Bone marrow (tissue), 2 donors: ENCODE measurements at places on chromosomes 7 and 10.

DNA sequence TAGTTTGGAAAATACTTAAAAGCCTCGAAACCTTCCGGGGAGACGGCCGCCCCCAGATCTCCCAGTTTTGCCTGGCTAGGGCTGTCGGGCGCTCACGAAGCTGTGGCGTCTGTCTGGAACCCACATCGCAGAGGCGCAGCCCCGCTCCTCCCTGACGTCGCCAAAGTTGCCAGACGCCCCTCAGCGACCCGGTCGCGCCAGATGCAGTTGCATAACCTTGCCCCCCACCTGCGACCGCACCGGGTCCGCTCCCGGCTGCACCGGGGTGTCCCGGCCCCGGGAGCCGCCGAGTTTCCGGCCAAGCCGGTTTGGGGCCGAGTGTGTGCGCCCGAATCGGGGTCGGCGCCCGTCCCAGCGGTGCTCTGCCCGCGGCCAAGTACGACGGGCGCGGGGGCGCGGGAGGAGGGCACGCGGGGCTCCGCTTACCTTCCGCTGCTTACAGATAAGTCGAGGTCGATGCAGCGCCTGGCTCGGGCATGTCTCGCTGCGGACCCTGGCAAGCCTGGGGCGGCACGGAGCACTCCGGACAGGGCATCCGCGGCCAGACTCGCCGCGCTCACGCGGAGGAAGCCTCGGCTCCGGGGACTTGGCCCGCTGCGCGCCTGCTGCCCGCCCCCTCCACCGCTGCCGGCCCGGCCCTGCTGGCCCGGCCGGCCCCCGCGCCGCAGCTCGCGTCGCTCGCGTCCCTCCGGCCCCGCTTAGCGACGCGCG, 665 bp downstream of the INSYN2A start:
- DNase-seq = no peak

- DNase-seq = no peak
Observed at GRCh38 chr10:75405598-75406461, 4.3 kb upstream of the ZNF503 start.

- no peak for DNase-seq
Observed at GRCh38 chr10:43570971-43571370, 3.4 kb downstream of the ZNF239 start.

GRCh38 chr7:91034459-91035368, 229.5 kb upstream of the FZD1 start:
- DNase-seq = no peak

DNA sequence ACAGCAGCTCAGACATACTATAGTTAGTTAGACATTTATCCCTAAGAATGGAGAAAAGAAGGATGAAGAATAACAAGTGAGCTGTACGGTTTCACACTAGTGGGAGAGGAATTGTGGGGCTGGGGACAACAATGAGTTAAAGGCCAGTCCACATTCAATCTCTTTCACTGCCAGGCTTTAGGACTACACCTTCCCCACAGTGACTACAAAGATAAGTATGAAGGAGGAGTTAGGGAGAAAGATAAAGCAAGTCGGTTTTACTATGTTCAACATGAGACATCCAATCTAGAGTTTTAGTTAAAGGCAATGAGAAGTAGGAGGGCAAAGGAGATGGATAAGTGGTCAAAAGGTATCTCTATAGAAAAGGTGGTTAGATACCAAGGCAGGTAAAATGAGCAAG, 16.3 kb downstream of the ARHGAP12 start:
- DNase-seq = no peak

GRCh38 chr10:104323085-104323484, 15.2 kb downstream of the ITPRIP start:
- no peak for DNase-seq

DNA sequence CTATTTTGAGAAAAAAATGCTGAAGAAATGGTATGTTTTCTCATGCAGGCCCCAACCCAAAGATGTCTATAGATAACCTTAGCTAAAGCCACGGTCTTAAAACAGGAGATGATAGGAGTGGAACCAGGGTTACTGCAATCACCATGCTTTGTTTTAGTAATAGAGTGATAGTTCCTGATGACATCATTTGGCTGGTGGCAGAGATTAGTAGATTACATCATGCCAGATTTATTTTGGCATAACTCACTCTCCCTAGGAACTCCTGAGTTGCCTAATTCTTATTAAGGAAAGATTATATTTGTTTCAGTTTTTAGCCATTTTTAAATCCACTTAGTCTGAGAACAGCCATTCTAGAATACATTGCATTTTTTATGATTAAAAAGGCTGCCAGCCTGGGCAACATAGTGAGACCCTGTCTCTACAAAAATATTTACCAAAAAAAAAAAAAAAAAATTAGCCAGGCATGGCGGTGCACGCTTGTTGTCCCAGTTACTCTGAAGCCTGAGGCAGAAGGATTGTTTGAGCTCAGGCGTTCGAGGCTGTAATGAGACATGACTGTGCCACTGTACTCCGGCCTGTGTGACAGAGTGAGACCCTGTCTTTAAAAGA, 17.8 kb downstream of the ENO4 start:
- no peak for DNase-seq

GRCh38 chr7:114659409-114660125, 245.0 kb downstream of the FOXP2 start:
- no peak for DNase-seq

DNA sequence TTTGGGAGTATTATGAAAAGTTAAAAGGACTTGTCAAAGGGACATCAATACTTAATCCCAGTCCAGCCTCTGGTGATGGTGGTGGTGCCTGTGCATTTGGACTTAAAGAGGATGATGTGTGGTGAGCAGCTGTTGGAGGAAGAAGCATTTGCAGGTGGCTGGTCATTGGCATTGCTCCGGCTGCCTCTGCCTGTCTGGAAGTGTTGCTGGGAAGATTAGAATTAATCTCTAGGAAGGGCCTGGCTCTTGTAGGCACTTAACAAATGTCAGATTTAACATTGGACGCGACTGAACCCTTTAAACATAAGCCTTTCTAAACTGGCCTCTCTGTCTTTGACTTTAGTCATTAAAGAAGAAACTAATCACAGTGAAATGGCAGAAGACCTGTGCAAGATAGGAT, 58.8 kb downstream of the FIGNL1 start:
- DNase-seq = no peak

- DNase-seq = no peak
Observed at GRCh38 chr10:127413326-127413725, 135.8 kb upstream of the NPS start.

DNA sequence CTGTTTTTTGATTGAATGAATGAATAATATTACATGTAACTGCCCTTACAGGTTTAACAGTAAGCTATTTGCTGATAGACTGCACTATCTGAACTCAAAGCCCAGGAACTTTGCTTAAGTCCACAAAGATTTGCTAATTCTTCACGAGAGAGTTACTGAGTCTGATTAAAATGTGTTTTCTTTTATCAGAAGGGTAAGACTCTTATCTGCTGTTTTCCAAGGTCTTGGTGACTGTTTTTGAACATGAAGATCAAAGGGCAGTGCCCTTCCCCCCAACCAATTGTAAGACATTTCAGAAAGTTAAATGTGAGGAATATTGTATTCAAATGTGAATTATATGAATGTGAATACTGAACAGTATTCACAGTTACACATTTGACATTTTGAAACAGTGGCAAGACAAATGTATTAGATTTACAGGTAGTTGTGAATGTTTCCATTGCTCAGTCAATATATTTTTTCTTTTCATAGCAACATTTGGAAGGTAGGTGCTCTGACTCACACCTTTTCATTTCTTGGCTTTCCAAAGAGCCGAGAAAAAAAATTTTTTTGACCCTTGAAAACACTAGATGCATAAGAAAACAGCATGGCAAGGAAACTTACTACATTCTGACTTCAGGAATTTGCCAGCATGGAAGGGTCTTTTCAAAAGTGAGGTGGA, 62.7 kb downstream of the DKK1 start:
- DNase-seq = no peak

GRCh38 chr7:8435590-8436545, 2.5 kb downstream of the NXPH1 start:
- no peak for DNase-seq

GRCh38 chr7:114481999-114482398, 67.4 kb downstream of the FOXP2 start:
- DNase-seq = no peak

GRCh38 chr7:43585562-43585961, 2.7 kb downstream of the STK17A start:
- DNase-seq = no peak

DNA sequence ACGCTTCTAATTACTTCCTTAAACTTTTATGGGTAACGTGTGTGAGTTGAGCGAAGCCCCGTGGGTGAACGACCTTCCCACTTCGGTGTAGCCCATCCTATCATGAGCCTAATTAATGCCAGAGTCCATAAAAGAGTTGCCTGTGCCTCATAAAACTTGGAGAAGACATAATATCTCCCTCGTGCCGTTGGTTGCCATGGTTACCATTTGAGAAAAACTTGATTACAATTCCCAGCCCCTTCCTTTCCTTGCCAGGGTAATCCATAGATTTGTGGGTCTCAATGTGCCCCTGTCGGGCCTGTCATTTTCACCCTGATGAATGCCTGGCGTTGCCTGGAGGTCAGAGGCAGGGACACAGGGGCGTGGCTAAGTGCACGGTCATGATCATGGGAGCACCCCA, 127.1 kb downstream of the GLRX3 start:
- no peak for DNase-seq

GRCh38 chr7:14197280-14197679, 207.8 kb upstream of the ETV1 start:
- no peak for DNase-seq

DNA sequence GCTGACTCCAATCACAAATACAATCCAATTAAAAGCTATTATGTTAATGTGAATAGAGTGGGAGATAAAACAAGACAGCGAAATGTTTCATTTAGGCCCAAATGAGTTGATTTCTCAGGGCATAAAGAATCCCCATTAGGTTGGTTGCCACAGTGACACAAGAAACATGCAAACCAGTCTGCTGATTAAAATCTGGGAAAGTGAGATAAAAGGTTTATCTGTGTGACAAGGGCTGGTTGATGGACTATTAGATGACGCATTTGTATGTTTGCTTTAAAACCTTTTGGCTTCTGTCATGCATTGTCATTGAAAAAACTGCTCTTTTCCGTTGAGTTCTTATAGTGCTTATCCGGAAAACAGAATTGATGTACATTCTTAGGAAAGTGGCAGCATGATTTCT, 658.2 kb downstream of the GATA3 start:
- no peak for DNase-seq

DNA sequence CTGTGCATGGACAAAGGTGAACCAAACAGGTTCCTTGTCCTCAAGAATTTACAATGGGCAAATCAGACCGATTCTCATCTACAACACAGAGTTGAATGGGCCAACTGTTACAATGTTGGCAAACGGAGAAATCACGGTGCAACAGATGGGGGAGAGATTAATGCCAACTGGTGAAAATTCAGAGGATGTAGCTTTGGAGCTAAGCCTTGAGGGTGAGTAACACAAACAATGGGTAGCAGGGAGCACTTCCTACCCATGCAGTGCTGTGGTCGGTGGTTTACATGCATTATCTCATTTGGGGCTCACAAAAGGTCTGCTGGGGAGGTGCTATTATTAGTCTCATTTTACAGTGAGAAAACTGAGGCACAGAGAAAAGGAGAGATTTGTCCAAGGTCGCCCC, 902 bp upstream of the NFE2L3 start:
- DNase-seq = no peak

DNA sequence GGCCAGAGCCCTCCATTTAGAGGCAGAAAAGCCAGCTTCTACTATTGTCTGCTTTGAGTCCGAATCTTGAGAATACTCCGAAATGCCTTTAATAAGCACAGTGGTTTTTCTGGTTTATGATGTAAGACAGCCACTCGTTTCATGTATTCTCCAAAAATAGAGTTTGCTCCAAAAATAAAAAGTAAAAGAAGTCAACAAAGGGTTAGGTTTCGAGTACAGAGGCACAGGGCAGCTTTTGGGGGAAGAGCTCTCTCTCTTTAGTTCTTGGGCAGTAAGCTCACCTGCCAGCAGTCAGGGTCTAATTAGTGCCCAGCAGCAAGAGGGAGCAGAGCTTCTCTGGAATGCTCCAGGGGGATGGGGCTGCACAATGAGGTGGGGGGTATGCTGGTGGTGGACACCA, 20.2 kb downstream of the CREB3L2 start:
- DNase-seq = no peak

GRCh38 chr10:110200503-110200902, 6.9 kb upstream of the MXI1 start:
- no peak for DNase-seq

DNA sequence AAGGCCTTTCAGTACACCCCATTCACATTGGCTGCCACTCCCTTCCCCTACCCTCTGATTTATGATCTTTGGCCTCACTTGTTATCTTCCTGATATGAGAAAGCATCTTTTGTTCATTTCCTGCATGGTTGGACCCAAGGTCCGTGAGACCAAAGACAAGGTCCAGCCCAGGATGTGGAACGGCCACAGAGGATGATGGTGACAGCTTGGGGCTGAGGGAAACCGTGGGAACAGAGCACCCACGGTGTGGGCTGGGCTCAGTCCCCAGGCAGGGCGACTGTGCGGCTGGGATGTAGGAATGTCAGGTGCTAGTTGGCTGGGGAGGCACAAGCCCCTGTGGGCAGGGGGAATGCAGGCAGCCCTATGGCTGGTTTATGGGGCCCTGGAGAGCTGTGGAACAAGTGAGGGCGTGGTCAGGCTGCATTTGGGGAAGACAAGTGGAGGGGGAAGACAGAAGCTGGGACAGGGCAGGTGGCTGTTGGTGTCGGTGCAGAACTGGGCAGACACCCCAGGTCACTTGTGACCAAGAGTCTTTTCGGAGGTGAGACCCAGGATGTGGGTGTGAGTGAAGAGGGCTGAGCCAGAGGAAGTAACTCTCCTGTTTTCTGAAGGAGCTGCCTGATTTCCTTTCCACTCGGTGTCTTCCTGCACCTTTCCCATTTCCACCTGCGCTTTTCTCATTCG, 51.7 kb upstream of the IGFBP3 start:
- DNase-seq = no peak

DNA sequence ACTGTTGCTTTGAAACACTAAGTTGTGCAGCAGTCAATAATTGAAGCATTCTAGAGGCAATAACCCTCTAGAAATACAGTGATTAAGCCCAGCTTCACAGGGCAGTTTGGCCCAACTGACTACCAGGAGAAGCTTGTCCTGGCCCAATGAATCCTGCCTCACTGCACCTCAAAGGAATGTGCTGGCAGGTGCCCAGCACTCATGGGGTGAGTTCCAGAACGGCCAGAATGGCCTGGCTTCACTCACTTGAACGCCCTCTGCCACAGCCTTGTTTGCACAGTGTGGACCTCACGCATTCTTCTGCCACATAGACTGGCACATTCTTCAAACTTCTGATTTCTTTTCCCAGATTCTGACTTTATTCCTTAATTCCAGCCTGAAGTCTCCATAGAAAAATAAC, 6.6 kb upstream of the ITIH2 start:
- no peak for DNase-seq

DNA sequence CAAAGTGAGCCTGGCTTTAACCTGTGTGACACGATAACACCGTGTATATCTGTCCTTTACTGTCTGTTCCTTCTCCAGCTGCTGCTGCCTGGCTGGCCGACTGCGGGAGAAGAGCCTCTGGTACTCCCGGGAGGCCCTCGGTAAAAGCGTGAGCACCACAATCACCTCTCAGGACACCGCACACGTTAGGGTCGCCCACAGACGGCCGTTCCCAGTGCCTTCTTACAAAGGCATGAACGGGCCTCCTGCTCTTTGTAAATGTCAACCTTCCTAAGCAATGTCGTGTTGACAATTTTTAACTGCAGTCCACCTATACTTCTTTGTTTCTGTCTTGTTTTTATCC, 177.6 kb downstream of the DIP2C start:
- DNase-seq = no peak

- DNase-seq = no peak
Observed at GRCh38 chr7:158563911-158564662, 23.5 kb downstream of the PTPRN2 start.
